ENCODE measurements at places on chromosomes 2 and 18.

- no peak for DNase-seq
Measured at GRCh38 chr2:23346781-23347180, 38.2 kb upstream of the KLHL29 start.

DNA sequence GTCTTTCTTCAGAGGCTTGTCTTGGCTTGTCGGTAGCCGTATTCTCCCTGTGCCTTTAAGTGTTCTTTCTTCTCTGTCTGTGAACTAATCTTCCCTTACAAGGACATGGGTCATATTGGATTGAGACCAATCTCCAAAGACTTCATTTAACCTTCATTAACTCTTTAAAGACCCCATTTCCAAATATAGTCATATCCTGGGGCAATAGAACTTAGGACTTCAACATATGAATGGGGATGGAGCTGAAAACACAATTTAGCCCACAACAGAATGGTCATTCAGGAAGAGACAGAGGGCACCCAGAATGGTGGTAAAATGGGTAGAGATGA is 82.1 kb upstream of the TANK start:
- DNase-seq, result no peak

DNA sequence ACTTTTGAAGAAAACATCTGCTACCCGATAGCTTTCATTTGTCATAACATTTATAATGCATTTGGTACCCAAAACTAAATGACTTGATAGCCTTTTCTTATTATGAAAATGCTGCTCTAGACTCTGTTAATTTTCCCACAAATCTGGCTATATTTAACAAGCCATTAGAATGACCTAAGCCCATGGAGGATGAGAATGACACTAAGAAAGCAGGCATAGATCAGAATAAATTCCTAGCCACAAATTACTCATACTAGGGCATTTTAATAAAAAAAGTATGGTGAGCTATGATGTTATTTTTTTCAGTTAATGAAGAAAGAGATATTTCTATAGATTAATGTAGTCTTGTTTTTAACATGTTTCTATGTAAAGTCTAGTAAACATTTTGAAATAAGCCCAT is 1728.3 kb downstream of the SUCLG1 start:
- DNase-seq, result no peak

GRCh38 chr18:79887181-79888000 is 64.1 kb downstream of the SLC66A2 start:
- no peak for DNase-seq

- DNase-seq, result no peak
Measured at GRCh38 chr2:241814643-241815476, 5.9 kb downstream of the NEU4 start.

- no peak for DNase-seq
Measured at GRCh38 chr2:76512201-76512820, 801.6 kb upstream of the GCFC2 start.
